ENCODE measurements at places on chromosomes 3 and 15.

- no peak for DNase-seq
These were observed 2.0 kb upstream of the CEMIP start for GRCh38 chr15:80777137-80777536.

DNA sequence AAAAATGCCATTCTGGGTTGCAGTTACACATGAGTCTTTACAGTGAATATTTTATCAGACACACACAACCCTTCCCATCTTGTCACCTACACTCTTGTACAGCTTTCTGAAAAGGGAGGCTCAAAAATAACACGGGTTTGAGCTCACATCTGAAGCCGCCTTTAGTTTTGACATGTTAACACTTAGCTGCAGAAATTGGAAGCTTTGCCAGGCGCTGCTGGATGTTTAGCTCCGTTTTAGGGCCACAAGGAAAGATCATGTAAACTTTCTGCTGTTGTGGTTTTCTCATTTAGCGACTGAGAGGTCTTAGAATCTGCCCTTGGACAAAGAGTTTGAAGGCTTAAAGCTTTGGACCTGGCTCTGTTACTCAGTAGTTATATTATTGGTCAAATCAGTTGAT is 120.1 kb downstream of the OXNAD1 start:
- no peak for DNase-seq

DNA sequence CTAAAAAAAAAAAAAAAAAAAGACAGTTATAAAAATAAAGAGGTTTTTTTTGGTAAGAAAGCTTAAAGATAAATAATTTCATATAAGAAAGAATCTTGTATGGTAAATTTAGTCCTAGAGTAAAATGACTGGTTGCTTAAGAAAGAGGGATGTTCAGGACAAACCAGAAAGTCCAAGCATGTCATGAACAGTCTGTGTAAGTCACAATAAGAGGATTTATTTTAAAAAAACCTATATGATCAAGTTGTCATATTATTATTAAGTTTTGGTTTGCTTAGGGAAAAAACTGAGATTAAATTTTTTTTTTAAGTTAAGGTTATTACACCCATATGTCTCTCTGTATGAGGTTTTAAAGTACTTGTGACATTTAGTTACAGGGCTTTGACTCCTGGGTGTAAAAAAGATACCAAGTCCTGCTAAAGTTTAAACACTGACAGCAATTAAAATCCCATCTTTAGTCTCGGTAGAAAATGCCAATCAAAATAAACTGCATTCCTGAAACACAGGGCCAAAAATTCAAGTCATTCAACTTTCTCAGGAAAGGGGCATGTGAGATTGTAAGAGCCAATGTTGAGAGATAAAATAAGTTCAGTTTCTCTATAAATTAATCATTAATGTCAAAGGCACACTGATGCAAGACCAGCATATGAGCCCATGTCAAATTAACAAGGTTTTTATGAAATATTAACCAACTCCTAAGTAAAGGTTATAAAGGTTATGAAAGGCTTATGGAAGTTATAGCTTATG is 8.5 kb upstream of the BDH1 start:
- DNase-seq: no peak

GRCh38 chr3:138442433-138442832 is 8.0 kb downstream of the ESYT3 start:
- no peak for DNase-seq

DNA sequence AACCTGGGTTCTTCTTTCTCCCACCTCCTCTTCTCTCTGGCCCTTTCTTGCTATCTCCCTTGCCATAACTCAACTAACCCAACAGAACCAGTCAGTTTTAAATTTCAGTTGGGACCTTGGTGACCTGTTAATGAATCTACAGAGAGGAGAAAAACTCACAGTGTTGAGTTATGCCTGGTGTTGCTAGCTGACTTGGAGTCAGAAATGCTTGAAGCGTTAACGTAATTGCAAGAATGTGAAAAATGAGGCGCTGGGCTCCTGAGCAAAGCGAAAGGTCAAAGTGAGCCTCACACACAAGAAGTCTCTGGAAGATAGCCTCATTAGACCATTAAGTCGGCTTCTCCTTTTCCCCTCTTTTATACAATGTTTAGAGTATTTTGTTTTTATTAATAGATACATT is 18.4 kb downstream of the MEIS2 start:
- DNase-seq: no peak

DNA sequence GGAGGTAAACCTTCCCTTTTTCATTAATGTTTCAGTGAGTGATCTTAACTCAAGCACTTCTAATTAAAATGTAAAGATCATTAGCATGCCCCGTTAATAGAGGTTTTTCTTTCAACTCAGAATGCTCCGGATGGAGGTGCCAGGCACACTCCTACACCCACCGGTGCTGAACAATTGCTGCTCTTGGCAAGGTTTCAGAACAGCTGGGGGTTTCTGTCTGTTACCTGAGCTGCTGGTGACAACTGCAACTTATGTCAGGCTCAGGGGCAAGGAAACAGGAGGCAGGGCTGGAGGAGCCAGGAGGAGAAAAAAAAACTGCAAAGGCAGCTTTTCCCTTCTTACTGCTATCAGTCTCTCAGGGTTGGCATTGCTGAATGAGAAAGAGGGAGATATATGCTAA is 250.1 kb downstream of the DIPK2A start:
- no peak for DNase-seq

DNA sequence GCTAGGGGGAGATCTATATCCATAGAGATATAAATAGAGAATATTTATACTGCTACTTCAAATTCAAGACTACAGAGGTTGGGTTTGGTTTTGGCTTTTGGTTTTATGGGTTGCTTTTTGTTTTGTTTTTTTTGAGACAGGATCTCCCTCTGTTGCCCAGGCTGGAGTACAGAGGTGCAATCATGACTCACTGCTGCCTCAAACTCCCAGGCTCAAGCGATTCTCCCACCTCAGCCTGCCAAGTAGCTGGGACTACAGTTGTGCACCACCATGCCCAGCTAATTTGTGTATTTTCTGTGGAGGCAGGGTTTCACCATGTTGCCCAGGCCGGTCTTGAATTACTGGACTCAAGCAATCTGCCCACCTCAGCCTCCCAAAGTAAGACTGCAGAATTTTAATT is 3.9 kb upstream of the UBL7 start:
- DNase-seq: no peak

- DNase-seq: no peak
These were observed 168.2 kb downstream of the SOX2 start for GRCh38 chr3:181879926-181880325.

DNA sequence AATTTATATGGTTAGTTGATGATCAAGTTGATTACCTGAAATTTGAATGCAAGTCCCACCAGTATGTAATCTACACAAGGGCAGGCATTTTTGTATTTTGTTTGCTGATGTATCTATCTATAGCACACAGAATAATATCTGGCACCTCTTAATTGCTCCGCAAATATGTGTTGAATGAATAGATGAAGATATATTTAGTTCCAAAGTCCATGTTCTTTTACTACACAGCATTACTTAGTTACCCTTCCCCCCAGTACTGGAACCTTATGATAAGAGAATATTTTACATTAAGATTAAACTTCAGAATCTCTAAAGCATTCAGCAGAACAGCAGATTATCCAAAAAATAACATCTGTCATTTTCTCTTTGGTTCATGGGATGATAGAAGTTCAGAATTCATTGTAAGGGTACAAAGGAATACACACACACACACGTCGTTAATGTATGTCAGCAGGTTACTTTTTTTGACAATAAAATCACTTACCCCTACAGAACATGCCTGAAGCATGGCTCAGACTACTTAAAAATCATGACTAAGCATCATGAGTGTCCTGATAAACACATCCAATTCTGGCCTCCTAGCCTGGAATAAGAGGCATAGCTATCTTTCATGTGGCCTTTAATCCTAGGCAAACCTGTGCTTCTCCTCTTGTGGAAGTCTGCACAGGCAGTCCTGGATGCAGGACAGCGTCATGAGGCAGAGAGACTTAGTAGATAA is 148.9 kb upstream of the TBC1D5 start:
- no peak for DNase-seq

GRCh38 chr15:83118968-83119367 is 11.5 kb downstream of the TM6SF1 start:
- DNase-seq: no peak

GRCh38 chr3:18531662-18532061 is 106.5 kb upstream of the SATB1 start:
- DNase-seq: no peak

GRCh38 chr3:144590854-144591253 is 619.2 kb downstream of the DIPK2A start:
- DNase-seq: no peak

GRCh38 chr15:62150445-62150844 is 14.6 kb downstream of the C2CD4B start:
- DNase-seq: no peak

DNA sequence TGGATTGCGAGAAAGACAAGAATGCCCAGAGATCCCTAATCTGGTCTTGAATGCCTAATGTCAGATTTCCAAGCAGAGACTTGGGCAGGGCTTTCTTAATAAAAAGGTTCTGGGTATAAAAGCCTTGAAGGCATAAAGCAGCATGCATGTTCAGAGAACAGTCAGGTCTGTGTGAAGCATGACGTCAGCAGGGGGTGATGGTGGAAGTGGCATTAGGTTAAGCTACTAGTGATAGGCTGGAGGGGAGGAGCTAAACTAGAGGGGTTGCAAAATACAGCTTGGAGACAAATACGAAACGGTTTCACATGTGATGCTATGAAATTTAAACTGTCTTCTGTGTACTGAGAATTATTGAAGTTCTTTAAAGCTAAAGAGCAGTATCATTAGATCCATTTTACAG is 125.6 kb downstream of the VPS8 start:
- DNase-seq: no peak

GRCh38 chr3:149501524-149501923 is 27.0 kb downstream of the TM4SF4 start:
- DNase-seq: no peak

DNA sequence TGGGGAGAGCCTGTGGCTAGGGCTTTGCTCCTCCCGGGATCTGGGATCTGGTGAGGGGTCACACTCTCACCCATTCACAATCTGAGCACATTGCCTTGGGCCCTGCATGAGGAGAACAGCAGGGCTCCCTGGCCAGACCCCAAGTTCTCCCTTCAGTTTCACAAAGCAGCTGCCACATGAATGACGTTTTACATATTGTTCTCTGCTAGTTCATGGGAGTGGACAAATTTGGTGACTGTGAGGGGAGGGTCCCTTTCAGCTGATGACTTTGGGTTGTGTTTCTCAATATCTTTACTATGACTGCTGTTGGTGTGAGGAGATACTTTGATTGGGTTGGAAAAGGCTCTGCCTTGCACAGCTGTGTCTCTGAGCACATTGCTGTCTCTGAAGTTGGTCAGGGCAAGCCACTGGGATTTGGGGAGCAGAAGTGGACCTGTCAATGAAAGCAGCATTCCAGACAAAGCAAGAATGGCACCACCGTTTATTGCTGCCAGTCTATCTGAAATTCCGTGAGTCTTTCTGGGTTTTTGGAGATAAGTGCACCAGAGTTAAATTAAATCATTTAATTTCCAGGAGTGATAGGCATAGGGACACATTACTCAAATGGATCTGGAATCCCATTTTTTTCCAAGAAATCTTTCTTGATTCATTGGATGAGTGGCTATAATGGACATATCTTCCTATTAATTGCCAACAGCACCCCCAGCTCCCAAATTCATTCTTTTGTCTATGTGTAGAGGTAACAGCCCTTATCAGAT is 10.3 kb downstream of the TIMP4 start:
- no peak for DNase-seq

- DNase-seq: no peak
These were observed 966.0 kb upstream of the SEMA6D start for GRCh38 chr15:46751303-46751702.

DNA sequence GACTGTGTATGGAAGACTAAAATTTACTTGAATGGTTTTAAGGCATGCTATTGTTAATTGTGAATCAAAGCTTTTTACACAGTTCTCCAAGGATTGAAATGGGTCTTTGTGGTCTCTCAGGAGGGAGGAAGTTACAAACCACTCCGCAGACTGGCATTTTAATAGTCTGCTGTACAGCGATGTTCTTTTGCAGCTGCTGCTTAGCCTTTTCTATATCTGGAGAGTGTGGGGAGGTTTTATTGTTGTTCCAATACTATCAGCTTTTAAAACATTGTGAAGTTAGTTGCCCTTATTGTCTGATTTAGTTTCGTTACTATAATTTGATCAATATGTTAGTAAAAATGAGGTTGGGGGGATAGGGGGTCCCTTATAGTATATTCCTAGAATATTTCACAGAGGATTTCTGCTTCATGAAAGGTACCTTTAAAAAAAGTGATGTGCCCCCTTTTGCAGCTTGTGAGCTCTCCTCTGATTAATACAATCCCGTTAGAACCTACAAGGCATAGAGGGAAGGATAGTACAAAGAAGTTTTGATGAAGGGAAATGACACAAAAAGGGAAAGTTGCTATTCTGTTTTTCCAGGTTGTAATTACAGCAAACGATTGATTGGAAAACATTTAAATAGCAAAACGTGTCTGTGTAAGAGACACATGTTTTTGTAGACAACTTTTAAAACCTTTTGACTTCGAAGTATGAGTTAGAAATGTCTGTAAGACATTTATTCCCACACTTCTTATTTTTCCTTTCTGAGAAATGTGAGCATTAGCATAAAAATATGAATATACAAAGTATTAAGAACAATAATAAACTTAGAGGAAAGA is 158.3 kb upstream of the CGNL1 start:
- DNase-seq: no peak

- DNase-seq: no peak
These were observed 242.2 kb downstream of the SLCO3A1 start for GRCh38 chr15:92095693-92096092.

GRCh38 chr3:22122567-22122966 is 371.6 kb upstream of the ZNF385D start:
- DNase-seq: no peak

DNA sequence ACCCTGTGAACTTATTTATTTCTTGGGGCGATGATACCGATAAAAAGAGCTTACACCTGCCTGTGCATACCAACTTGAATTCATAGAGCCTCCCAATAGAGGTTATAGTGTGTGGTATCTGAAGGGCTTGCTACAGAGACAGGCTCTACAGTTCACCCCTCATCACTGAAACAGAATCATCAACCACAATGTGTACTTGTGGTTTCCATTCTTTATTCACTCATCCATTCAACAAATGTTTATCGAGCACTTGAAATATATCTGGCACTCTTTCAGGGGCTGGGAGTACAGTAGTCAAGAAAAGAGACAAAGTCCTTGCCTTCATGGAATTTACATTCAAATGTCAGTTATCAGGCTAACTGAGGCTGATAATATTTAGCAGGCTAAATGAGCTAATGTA is 134.4 kb upstream of the SKOR1 start:
- DNase-seq: no peak
